ENCODE measurements at places on chromosomes 13 and 19.

GRCh38 chr19:35845215-35846037, 6.9 kb downstream of the NPHS1 start:
- no peak for DNase-seq

DNA sequence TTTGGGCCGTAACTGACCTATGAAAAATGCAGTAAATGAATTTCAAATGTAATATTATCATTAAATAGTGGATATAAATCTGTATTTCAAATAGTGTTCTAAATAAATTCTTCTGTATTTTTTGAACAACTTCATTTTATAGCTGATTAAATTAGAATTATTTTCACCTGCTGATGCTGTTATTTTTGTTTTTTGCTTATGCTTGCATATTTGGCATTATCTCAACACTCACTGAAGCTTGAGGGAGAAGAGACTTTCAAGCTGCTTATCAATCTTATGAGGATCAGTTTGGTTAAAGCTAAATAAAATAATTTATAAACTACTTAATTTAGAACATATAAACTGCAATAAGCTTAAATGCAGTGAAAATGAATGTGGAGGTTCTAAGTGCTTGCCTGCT, 251.3 kb upstream of the PCDH9 start:
- no peak for DNase-seq

- no peak for DNase-seq
Observed at GRCh38 chr19:37982655-37983054, 75.6 kb downstream of the SIPA1L3 start.

DNA sequence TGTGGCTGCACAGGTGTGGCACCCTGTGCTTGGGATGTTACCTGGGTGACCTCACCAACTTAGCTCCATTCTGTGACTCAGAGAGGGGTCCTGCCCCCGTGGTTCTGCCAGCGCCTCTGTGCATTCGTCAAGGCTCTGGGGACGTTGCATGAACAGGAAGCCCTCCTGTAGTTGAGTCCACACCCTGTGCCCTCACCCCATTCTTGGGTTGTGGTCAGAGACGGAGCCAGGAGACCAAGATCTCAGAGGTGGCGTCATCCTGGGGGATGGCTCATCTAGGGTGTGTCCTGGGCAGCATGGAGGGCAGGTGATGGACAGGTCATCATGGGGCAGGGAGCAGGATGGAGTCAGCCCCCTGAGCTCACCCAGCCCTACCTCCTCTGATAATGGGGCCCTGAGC, 2.5 kb downstream of the COX6B2 start:
- DNase-seq, result no peak

- DNase-seq, result no peak
Observed at GRCh38 chr13:44440046-44440608, 66.5 kb downstream of the SERP2 start.

- DNase-seq, result no peak
Observed at GRCh38 chr13:34430294-34430693, 511.8 kb upstream of the NBEA start.

DNA sequence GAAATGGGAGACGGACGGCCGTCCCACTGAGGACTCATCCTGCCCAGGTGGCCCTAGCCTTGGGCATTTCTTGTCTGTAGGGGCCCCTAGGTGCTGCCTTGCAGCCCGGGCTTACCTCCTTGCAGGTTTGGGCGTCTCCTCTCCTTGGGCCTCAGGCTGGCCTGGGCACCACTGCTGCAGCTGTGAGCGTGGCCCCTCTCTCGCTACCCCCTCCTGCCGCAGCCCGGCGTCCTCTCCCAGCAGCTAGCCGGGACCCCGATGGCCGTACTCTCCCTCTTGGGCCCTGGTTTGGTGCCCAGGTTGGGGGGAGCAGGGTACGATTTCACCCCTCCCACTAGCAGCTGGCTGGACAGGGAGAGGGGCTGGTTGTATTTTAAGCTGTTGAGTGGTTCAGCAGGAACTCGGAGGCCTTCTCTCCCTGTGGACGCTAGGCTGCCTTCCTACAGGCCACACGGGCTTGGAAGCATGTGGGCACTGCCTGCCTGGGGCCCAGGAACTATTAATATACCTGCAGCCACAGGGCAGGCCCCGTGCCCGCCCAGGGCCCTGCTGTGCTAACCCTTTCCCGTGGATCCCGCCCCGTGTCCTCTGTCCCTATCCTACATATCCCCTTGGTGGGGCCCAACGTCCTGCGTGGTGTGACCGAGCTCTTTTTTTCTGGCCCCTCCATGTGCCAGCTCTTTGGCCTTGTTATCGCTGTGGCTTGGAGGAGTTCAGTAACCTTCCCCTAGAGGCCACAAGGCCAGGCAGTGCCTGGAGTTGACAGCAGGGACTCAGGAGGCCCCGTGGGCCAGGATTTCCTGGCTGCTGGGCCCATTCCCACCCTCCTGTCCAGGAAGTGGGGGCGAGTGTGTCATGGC, 11.7 kb downstream of the NDUFB7 start:
- DNase-seq, result no peak

DNA sequence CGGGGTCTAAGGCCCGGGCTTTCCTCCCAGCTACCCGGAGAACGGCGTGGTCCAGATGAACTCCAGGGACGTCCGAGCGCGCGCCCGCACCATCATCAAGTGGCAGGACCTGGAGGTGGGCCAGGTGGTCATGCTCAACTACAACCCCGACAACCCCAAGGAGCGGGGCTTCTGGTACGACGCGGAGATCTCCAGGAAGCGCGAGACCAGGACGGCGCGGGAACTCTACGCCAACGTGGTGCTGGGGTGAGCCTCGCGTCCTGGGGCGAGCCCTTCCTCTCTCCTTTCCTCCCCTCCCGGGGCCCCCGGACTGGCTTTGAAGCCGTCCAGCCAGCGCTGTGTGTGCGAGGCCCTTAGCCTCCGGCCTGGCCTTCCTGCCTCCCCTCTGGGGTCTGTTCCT, 23.4 kb downstream of the UHRF1 start:
- DNase-seq, result no peak
